ENCODE measurements at places on chromosomes 4 and X. TPM values are rescaled to one million over a fixed set of nuclear protein-coding genes. Genes with fewer than 3 reads are reported as not detected.

GRCh38 chr4:136939781-136940180 lies 592.5 kb downstream of the PCDH18 start:
- no peak for DNase-seq

GRCh38 chr4:76459291-76459723 lies 24.3 kb downstream of the SHROOM3 start:
- DNase-seq, result no peak

DNA sequence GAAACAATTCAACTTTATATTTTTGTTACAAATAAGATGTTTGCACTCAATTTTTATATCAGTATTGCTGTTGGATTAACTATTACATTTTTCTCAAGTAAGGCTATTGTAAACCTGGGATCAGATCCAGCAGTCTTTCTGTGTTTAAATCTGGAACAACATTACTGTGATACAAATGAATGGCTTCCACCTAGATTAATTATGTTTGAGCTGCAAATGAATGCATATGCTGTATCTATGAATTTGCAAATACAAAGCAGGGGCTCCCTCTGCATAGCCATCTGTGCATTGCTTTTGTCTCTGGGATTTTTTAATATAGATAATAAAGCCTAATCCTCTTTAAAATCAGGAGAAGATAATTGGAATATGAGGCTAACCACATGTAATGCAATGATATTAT lies 69.8 kb upstream of the NEIL3 start:
- no peak for DNase-seq

GRCh38 chr4:168723569-168723968 lies 226.7 kb downstream of the PALLD start:
- no peak for DNase-seq

- DNase-seq, result no peak
Observed at GRCh38 chr4:88963817-88964216, 93.2 kb downstream of the FAM13A start.

GRCh38 chr4:142265536-142265935 lies 580.6 kb downstream of the INPP4B start:
- DNase-seq, result no peak

GRCh38 chrX:40166582-40166981 lies 68.8 kb upstream of the BCOR start:
- DNase-seq, result no peak

Gene CENPU
- 132 TPM for polyA plus RNA-seq

GRCh38 chr4:144738649-144739048 lies 92.7 kb downstream of the HHIP start:
- no peak for DNase-seq

- no peak for DNase-seq
Observed at GRCh38 chr4:169124661-169125060, 114.6 kb upstream of the CBR4 start.

Gene AREG
- polyA plus RNA-seq, result 16.4 TPM

GRCh38 chr4:1899149-1900086 lies 28.2 kb downstream of the NSD2 start:
- DNase-seq, result peak; percentile 78

GRCh38 chr4:87807402-87807801 lies 8.0 kb downstream of the IBSP start:
- DNase-seq, result no peak

GRCh38 chr4:6327220-6327917 lies 57.7 kb downstream of the WFS1 start:
- DNase-seq, result peak; percentile 87

DNA sequence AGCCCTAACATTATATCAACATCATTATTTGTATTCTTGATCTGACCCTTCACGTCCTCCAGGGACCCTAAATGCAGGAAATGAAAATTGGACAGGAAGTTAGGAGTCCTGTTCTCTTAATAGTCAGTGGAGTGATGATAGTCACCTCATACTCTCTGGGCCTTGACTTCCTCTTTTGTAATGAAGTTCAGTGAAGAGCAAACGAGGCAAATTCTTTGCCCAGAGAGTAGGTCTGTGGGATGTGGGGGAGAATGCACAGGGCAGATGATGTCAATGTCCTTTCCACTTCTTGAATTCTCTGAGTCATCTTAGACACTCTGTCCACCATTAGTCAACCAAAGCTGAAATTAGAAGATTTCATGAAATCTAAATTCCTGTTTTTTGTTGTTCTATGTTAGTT lies 17.1 kb upstream of the GPRIN3 start:
- DNase-seq, result peak; percentile 19

DNA sequence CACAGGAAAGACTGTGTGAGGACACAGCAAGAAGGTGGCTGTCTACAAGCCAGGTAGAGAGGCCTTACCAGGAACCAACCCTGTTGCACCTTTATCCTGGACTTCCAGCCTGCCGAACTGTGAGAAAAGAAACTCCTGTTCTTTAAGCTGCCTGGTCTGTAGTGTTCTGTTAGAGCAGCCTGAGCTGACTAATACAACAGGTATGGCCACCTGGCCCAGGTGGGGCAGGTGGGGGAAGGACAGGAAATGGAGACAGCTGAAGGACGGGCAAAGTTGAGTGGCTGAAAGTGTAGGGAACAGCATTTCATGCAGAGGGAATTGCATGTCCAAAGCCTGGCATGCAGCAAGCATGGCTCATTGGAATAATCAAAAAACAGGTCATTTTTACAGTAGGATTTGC lies 35.1 kb downstream of the CYTL1 start:
- no peak for DNase-seq

- no peak for DNase-seq
Observed at GRCh38 chrX:16633754-16634153, 16.2 kb upstream of the S100G start.

GRCh38 chr4:38677441-38677840 lies 13.4 kb downstream of the KLF3 start:
- no peak for DNase-seq

- no peak for DNase-seq
Observed at GRCh38 chr4:122953924-122954323, 31.5 kb upstream of the NUDT6 start.

Gene AFP
- polyA plus RNA-seq, result 0.16 TPM

- DNase-seq, result no peak
Observed at GRCh38 chr4:73139991-73140390, 70.5 kb upstream of the COX18 start.

GRCh38 chr4:101114936-101115372 lies 232.4 kb downstream of the PPP3CA start:
- peak; percentile 65 for DNase-seq

DNA sequence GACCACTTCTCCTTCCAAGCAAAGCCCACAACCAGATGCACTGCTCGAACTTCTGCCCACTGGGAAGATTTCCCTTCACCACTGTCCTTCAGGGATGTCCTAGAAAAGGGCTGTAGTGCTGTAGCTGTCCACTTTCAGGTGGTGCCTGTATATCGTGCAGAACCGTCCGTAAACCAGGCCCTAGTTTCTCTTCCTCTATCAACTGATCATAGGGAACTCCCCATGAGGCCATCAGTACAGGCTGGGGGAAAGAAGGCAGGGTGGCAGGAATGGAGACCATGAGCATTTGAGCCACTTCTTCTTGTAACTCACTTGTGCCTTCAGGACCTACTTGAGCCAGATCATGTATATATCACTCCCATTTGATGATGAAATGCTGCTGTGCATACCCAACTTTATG lies 57.3 kb upstream of the FAM9B start:
- DNase-seq, result no peak

DNA sequence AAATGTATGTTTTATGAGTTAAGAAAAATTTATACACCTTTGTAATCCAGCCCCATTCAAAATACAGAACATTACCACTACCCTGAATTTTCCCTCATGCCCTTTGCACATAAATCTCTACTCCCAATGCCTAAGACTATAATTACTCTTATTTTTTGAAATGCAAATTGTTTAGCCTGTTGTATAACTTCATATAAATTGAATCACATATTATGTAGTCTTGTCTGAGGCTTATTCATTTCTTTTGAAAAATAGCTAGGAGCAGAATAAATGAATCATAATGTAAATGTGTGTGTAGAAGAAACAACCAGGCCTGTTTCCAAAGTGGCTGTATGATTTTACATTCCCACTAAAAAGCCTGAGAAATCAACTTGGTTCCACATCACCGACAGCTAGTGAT lies 319.8 kb downstream of the DCAF12L2 start:
- DNase-seq, result no peak

Gene GATA1
- 1.3 TPM for polyA plus RNA-seq

DNA sequence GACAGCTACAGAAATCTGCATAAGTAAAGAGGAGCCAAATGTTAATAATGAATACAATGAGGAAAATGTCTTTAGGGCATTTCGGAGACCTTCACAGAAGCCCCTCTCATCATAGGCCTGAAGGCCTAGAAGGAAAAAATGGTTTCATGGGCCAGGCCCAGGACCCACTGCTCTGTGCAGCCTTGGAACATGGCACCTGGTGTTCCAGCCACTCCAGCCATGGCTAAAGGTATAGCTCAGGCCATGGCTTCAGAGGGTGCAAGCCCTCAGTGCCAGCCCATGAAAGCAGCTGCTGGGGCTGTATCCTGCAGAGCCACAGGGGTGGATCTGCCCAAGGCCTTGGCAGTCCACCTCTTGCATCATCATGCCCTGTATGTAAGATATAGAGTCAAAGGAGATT lies 261.1 kb downstream of the SNCA start:
- DNase-seq, result no peak

Gene F8A2
- not detected for polyA plus RNA-seq

- DNase-seq, result no peak
Observed at GRCh38 chr4:139639654-139640053, 26.0 kb upstream of the MGST2 start.

Gene RTL3
- polyA plus RNA-seq, result 0.49 TPM

DNA sequence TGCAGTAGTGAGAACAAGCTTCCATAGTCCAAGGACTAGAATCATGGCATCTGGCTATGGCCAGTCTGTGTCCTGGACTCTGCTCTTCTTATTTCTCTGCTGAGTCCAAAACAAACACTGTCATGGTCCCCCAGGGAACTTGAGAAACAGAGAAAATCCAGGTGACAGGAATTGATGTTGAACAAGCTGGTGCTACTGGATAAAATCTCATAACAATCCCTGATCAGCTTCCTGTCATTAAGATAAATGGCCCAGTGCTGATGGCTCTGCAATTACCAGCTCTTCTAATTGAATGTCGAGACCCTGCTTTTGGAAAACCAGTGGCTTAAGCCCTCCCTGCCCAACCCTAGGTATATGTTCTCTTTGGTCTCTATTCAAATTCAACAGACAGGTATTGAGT lies 58.8 kb upstream of the ARHGAP36 start:
- no peak for DNase-seq

DNA sequence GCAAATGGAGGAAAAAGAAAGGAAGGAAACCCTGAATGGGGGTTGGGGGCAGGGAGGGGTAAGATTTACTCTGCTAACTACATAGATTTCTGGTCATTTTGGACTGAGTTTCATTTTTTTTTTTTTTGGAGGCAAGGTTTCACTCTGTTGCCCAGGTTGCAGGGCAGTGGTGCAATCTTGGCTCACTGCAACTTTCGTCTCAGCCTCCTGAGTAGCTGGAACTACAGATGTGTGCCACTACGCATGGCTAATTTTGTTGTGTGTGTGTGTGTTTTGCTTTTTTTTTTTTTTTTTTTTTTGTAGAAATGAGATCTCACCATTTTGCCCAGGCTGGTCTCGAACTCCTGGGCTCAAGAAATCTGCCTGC lies 223.5 kb downstream of the APBB2 start:
- no peak for DNase-seq
